ENCODE measurements at places on chromosomes 11 and 22.

GRCh38 chr22:29458551-29458950 is 20.2 kb downstream of the RFPL1 start:
- ATAC-seq, result no peak

GRCh38 chr11:133595998-133596590 is 63.8 kb upstream of the OPCML start:
- no peak for ATAC-seq

- ATAC-seq, result no peak
These were observed 20.3 kb downstream of the BMAL1 start for GRCh38 chr11:13297917-13298356.

- ATAC-seq, result no peak
These were observed 14.9 kb upstream of the FXYD2 start for GRCh38 chr11:117839380-117839881.

DNA sequence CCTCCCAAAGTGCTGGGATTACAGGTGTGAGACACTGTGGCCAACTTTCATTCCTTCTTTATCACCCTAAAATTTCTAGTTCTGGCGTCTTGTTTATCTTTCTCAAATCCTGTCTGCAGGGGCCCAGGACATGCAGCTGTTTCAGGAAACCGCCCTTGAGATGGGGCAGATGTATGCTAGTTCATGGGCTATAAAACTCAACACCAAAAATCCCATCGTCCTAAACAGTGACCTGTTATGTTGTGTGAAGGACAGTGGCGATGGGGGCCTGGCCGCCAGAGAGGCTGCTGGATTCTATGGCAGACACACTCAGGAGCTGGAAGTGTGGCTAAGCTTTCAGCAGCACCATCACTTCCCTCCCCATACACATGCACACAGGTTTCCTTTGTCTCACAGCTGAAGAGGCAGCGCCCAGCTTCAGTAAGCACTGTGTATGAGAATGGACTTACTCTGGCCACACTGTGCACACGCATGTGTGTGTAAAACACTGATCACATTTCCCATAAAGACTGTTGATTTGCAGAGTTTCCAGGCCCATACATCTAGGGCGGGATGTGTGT is 36.7 kb downstream of the MARK2 start:
- no peak for ATAC-seq

DNA sequence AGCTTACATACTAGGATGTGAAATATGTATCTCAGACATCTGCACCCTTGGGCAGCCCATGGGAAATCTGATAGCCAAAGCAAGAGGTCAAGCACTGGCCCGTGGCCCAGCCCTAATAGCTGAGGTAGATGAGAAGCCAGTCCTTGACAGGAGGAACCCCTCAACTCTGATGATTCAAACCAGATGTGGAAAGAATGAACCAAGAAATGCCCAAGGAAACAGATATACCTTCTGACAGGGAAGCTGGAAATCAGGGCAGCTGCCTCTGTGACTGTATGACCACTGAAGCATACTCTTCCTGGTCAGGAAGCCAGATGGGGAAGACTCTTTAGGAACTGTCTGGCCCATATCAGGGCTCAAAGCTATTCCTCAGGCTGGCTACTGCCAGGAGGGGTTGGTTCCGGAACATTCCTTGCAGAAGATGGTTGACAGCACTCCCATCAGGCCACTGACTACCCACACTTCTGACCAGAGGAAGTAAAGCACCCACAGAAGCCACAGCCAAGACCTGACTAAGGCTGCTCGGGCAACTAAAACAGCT is 124.2 kb downstream of the SWAP70 start:
- peak; percentile 18 for ATAC-seq

GRCh38 chr11:72119198-72119597 is 6.7 kb upstream of the ANAPC15 start:
- no peak for ATAC-seq

DNA sequence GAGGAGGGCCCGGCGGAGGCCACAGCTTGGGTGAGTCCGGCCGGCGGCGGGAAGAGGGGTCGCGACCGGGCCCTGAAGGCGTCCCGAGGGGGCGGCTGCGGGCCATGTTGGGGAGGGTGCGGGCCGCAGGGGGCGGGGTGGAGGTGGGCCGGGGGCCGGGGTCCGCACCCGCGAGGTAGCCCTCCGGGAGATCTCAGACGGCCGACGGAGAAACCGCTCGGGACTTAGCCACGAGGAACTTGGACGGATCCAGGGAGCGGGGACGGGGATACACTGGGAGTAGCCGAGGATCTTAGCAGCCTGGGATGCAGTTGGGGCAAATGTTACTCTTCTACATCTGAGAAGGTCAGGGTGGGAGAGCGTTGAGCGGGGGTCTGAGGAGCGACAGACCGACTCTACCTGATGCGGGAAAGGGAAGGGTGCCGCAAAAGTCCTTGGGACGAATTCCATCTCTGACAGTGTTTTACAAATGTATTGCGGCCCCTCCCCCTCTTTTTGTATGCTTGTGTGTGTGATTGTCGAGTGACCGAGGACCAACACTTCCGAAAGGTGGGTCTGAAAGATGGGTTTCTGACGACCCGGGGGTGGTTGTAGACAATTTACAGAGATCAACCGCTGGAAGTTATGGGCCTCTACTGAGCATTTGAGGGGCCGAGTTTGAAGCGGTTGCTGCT is 658 bp downstream of the STIP1 start:
- peak; percentile 9 for ATAC-seq

GRCh38 chr11:68315171-68315920 is 3.0 kb downstream of the LRP5 start:
- ATAC-seq, result no peak

- ATAC-seq, result no peak
These were observed 4.3 kb upstream of the OSBPL5 start for GRCh38 chr11:3169255-3170043.

DNA sequence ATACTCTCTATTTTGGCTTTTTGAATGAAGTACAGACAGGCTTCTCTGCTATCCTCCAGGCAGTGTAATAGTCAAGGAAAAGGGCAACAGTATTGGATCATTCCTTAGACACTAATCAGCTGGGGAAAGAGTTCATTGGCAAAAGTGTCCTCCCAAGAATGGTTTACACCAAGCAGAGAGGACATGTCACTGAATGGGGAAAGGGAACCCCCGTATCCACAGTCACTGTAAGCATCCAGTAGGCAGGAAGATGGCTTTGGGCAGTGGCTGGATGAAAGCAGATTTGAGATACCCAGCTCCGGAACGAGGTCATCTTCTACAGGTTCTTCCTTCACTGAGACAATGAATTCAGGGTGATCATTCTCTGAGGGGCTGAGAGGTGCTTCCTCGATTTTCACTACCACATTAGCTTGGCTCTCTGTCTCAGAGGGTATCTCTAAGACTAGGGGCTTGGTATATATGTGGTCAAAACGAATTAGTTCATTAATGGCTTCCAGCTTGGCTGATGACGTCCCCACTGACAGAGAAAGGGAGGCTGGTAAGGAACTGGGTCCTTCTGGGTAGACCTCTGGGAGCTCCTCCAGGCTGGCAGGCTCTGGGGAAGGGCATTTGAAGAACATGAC is 5.2 kb downstream of the XBP1 start:
- ATAC-seq, result no peak

- no peak for ATAC-seq
These were observed 33.2 kb downstream of the ACAT1 start for GRCh38 chr11:108154591-108154990.

DNA sequence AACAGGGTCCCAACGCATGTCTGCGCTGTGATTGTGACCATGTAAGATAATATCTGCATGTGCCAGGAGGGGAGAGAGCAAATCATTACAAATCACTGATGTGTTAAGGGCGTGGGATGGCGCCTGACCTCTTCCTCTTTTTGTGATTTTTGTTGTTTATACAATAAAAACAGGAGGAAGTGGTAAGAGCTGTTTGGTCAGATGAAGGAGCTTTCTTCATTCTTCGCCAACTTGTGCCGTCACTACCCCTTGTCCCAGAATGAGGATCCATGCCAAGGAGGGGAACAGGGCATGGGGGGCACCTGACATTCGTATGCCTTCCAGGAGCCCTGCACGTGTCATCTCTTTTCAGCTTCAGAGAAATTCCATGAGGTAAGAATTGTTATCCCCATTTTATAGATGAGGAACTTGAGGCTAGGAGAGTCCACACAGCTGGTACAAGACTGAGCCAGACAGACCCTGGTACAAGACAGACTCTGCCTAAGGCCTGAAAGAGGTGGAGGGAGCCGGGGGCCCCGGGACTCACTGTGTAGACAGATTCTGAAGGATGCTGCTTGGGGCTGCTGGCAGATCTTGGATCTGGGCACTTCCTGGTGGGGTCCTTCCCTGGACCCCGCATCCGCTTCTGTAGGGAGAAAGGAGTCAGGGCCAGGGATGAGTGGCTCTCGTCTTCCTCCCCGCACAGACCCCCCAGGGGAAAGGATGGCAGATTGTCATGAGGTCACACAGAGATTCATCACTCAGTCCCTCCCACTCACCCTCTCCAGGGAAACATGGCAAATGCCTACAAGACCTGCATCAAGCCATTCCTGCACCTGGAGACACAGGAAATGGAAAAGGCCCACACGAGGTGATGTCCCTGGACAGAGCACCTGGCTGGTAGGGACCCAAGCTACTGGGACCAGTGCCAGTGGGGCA is 34.6 kb downstream of the NFAM1 start:
- ATAC-seq, result peak; percentile 91

DNA sequence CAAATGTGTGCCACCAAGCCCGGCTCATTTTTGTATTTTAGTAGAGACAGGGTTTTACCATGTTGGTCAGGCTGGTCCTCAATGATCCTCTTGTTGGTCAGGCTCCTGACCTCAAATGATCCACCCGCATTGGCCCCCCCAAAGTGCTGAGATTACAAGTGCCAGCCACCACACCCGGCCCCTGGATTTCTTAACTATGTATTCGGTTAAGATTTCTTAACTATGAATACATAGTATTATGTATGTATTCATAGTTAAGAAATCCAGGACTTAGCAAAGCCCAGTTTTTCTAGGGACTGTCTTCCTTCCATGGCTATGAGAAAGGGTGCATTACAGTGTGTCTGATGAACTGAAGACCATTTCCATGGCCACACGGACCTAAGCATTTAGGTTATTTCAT is 1.7 kb downstream of the C11orf91 start:
- no peak for ATAC-seq

GRCh38 chr11:96254087-96254486 is 88.9 kb downstream of the MAML2 start:
- peak; percentile 44 for ATAC-seq

- ATAC-seq, result no peak
These were observed 94.5 kb downstream of the PHF21A start for GRCh38 chr11:46026606-46027293.

DNA sequence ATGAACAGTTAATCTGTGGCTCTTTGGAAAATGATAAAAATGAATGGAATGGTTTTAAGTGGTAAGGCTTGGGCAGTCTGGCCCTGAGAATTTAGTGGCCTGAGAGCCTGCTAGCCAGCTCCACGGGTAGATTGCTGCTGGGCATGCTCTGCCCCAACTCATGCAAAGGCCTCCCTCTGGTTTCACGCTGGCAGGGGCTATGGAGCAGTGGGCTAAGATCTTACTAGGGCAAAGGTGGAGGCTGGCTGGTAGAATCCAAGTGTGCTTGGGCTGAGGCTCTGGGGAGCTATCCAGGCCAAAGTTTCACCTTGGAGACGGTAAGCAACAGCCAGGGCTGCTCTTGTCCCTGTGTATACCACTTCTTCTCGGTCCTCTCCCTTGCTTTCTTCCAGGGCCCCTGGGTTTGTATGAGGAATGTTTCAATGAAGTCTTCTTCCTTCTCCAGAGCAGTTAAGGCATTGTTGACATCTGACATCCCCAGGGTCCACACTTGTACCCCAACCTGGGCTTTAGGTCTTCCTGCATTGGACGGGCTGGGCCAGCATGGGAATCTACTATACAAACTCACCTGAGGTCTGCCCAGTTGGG is 27.4 kb downstream of the UBE2L3 start:
- no peak for ATAC-seq

DNA sequence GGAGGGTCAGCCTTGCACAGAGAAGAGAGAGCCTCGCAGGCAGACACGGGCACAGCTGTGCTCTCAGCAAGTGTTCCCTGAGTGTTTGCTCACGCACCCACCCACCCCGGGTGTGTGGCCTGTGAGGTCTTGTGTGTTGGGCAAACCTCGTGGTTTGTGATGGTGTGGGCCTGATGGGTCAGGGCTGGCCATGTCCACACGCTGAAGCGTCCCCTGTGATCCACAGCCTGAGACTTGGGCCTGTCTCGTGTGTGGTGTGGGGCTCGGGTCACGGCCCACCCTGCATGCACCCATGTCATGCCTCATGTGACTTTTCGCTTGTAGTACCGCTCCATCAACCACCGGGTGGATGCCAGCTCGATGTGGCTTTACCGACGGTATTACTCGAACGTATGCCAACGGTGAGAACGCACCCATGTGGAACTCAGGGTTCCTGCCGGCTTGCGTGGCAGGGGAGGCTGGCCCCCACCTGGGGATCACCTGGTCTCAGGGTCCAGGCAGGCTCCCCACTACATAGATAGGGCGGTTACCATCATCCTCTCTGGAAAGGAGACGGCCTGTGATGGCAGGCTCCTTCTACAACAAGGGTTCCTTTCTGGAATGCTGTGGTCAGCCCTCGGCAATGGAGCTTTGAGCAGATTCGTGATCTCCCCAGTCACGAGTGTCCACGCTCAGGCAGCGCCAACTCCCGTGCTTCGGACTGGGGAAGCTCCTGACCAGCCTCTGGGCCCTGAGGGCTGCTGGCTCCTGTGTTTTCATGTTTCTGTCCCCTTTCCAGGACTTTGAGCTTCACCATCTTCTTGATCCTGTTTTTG is 5.9 kb downstream of the TPCN2 start:
- no peak for ATAC-seq

DNA sequence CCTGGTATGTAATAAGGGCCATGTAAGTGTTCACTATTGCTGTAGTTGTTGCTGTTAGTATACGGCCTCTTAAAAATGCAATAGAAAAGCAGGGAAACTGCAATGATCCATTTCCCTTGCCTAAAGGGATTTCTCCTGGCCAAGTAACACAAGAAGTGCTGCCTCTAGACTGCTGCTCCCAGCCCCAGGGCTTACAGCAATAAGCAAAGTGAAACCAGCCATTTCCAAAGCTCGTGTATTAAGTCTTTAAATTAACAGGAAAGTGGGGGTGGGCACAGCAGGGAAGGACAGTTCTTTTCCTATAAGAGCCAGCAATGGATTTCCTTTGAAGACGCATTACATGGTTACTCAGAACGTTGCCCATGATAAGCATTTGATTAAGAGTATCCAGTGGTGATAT is 36.9 kb upstream of the WT1 start:
- no peak for ATAC-seq

- no peak for ATAC-seq
These were observed 25.2 kb upstream of the MTCH2 start for GRCh38 chr11:47667555-47667954.

Data from stimulated activated memory B cell treated with anti-CD40 and anti-IgM and Interleukin-4, amounts not matched to agents 10 μg/mL and 1 μg/mL and 100 μg/mL, for 72 hours (primary cell).